ENCODE measurements at places on chromosomes 5 and 9.

DNA sequence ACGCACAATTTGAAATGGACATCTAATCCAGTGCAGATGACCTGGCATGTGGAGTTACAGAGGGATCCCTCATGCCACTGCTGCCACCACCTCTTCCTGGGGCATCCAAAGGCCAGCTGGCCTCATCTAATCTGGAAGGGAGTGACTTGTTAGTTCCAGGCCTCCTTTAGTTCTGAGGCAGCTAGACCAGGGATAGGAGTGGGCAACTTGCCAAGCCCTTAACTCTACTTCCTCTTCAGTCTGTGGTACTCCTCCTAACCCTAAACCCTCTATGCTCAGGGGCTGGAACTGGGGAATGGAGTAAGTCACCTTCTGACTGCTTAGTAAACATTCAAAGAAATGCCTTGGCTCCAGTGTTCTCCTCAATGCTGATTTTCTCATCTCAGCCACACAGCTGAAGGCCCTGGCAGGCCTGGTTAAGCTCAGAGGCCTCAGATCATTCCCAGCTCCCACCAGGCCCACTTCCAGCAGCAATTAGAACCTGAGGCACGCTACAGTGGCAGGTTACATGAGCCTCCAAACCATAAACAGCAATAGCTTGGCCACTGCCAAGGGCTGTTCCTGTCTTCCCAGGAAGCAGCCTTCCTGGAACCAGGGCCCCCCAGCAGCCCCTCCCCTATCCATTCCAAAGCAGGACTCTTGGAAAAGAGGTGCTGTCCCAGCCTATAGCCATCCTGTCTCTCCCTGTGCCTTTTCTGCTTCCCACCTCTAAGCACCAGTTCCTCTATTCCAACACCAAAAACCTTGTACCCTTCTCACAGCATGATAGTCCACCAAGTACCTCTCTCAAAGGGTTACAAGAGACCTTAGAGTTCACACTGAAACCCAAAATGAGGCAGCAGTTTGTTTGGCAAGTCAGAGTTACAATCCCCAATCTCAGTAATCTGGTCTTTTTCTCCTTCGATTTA is 2.0 kb downstream of the EIF4EBP3 start:
- DNase-seq: no peak

GRCh38 chr5:83517072-83517687 is 45.6 kb downstream of the VCAN start:
- DNase-seq: peak; percentile 60

DNA sequence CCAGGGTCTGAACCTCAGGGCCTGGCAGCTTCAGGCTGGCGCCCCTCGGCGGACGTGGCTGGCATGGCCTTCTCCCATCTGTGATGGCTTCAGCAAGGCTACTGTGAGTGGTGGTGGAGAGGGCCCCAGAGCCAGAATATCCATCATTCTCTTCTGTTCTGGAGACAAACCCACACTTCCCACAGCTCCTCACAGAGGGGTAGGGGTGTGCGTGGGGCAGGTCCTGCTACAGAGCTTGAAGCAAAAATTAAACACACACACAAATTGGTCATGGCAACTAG is 9.6 kb downstream of the GPX3 start:
- DNase-seq: no peak

DNA sequence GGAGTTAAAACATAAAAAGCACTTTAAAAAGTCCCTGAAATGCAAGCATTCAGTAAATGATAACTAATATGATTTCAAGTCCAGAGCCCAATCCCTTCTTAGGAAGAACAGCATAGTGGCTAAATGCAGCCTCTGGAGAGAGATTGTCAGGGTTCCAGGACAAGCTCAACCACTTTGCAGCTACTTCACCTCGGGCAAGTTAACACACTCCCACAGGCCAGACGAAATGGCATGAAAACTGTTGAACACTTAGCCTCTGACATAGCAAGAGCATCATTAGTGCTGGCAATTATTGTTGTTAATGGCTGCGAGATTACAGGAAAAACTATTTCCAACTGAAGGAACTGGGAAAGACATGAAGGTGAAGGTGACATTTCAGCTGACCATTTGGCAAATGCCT is 205.8 kb downstream of the GRIA1 start:
- no peak for DNase-seq

DNA sequence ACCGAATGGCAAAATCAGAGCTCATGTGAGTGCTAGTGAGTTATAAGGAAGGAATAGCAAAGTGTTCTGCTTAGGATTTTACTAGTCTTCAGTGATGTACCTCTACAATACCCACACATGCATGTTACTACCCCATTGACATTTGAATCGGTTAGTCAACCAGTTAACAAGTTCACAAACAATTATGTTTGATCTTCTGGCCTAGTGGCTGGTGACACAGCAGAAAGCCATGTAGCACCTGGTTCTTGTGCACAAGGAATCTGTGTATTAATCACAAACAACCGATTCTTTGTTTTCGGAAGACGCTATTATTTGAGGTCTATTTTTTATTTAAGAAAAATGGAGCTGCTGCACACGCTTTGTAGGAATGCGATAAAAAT is 41.9 kb downstream of the NTRK2 start:
- no peak for DNase-seq

DNA sequence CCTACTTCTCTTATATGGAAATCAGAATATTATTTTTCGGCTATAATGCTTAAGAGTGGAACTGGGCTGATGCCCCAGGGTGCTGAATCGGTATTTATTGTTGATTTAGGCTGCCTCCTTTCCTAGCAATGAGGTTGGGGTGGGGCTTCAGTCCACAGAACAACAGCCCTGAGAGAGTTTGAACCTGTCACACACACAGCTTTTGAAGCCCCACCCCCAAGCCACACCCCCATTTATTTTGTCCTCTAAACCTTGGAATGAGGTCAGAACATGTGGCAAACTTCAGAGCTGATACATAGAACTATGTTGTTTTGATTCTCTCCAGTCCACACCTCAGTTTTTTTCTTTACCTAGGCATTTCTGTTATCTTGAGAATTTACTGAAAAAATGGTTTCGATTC is 51.7 kb upstream of the CAMK4 start:
- DNase-seq: no peak

- no peak for DNase-seq
Measured at GRCh38 chr5:139796061-139796806, 626 bp downstream of the PSD2 start.

- DNase-seq: peak; percentile 12
Measured at GRCh38 chr9:112443200-112443599, 43.4 kb upstream of the KIAA1958 start.

GRCh38 chr5:41415242-41415641 is 95.2 kb downstream of the PLCXD3 start:
- no peak for DNase-seq

- DNase-seq: peak; percentile 45
Measured at GRCh38 chr9:16012621-16013020, 459.8 kb downstream of the CCDC171 start.

GRCh38 chr5:160665460-160665859 is 186.6 kb downstream of the ATP10B start:
- no peak for DNase-seq

- no peak for DNase-seq
Measured at GRCh38 chr9:80790764-80791163, 898.6 kb downstream of the TLE1 start.

GRCh38 chr5:148186248-148187003 is 16.4 kb upstream of the SPINK6 start:
- DNase-seq: peak; percentile 4

GRCh38 chr5:51181208-51181894 is 201.9 kb upstream of the ISL1 start:
- no peak for DNase-seq

- no peak for DNase-seq
Measured at GRCh38 chr5:37055383-37055990, 178.9 kb downstream of the NIPBL start.

DNA sequence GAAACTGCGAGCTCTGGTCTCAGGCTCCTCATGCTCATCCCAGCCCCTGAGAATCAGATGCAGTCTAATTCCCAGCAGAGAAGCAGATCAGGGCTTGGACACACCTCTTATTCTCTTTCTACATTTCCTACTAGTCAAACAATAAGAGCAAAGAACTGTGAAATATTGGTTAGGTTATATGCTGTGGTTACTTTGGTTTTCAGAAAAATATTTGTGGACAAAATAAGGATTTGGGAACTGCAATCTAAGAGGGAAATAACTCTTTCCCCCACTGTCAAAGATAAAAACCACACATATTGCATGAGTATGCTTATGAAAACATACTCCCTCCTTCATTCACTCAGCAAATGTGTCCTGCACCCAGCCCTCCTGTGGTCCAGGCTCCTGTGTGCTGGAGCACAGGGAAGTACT is 164.5 kb upstream of the S1PR3 start:
- DNase-seq: peak; percentile 94

DNA sequence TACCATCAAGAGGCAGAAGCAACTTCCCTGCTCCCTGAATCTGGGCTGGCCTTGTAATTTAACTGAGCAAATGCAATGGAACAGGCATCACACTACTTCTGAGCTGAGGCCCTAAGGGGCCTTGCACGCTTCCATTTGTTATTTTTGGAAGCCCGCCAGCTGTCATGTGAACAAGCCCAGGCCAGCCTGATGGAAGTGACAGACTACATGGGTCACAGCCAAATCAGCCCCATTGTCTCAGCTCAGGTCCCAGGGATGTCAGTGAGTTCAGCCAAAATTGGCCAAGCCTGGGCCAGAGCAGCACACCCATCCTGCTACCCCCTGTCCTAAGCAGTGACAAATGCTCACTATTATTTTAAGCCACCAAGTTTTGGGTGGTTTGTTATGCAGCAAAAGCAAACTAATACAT is 72.8 kb downstream of the PRRT1B start:
- DNase-seq: peak; percentile 6

DNA sequence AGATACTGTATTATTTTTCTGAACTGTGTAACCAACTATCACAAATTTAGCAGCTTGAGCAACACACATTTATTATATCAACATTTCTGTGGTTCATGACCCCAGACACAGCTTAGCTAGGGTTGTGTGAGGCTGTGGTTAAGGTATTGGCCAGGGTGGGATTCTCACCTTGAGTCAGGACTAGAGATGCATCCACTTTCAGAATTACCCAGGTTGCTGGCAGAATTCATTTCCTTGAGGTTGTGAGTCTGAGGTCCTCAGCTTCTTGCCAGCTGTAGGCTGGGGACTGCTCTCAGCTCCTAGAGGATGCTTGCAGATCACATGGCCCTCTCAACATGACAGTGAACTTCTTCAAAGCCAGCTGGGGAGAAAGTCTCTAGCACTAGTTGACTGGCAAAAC is 122.5 kb upstream of the RASGRF2 start:
- no peak for DNase-seq

- no peak for DNase-seq
Measured at GRCh38 chr5:1139331-1140170, 27.7 kb upstream of the SLC12A7 start.

DNA sequence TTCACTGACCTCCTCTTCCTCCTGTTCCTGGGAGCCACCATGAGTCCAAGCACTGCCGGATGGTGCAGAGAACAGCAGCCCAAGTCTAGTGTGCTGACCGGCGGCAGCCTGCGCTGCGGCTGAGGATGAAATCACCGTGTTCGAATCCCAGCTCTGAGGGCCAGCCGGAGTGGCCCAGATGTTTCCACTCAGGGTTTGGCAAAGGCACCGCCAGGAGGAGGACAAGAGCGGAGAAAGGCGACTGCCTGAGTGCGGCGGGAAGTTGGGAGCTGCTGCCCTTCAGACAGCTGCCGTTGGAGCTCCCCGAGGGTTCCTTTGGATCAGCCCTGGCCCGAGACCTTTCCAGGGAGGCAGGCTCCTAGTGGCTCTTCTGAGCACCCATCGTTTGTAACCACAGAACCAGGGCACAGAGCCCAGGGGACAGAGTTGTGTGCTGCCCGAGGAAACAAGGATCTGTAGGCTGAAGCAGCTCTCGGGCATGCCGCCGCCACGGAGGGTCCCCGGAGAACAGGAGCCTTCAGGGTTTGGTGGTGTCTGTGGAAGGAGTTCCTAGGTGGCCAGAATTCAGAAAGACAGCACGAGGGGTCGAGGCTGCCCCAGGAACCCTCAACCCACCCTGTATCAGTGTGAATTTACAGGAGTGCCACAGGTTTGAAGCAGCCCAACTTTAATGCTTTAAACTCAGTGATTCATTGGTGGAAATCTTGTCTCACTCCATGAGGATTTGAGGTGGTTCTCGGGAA is 115.6 kb upstream of the COL5A1 start:
- DNase-seq: peak; percentile 56

DNA sequence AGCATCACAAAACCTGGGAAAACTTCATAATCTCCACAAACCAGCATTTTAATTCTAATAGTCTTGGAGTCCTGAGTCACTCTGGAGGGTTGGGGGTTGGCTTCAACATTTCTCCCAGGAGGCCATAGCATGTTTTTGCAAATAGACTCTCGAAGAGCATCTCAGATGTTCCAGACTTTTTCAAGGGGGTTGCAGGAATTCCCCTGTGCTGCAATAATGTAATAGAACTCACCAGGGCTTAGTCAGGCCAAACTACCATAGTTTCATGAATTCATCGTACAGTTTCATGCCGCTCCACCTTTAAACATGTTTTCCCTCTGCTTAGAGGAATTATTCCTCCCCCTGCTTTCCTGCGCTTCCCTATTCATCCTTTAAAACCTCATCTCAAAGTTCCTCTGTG is 499.5 kb upstream of the KLF4 start:
- peak; percentile 55 for DNase-seq

GRCh38 chr9:100072805-100073204 is 26.0 kb downstream of the ERP44 start:
- DNase-seq: no peak

DNA sequence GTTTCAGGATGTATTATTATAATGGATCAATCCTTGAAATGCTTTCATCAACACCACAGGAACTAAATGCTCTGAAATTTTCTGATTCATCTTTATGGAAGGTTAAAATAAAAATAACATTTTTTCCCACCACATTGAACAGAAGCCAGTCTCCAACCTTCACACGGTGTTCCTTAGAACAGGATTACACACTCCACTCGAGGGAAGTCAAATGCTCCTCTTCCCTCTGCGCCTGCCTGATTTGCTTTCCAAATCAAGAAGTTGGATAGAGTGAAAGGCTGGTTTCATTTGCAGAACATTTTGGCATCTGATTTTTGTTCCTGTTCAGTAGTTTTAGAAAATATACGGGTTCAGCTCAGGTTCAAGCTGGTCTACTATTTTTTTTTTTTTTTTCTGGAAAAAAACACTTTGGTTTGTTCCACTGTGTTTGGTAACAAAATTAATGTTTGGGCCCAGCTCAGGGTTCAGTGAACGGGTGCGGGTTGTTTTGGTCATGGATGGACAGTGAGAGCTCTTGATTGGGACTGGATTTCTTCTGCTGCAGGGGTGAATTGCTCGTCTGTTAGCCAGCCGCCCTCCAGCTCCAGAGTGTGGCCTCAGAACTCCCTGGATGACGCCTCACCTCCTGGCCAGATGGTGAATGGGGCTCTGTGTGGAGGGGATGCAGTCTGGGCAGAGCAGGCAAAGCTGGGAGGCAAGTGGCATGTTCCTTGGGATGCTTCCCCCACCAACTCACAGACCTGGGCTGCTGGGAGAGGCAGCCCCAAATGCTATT is 82.4 kb upstream of the STC2 start:
- DNase-seq: no peak

GRCh38 chr9:86733929-86734328 is 213.4 kb downstream of the GAS1 start:
- no peak for DNase-seq

- DNase-seq: no peak
Measured at GRCh38 chr9:36815566-36816348, 218.3 kb downstream of the PAX5 start.

- peak; percentile 8 for DNase-seq
Measured at GRCh38 chr5:147169399-147169798, 65.4 kb upstream of the STK32A start.

Data from fibroblast of skin of right quadriceps (primary cell).